ENCODE measurements at places on chromosomes 7 and 10.

- DNase-seq, result no peak
These were observed 10.8 kb downstream of the ANTXRL start for GRCh38 chr10:46297406-46298204.

GRCh38 chr10:73641328-73642060 lies at the start of gene MYOZ1:
MYOZ1 (minus strand) TSS chr10:73641474; CDS start chr10:73640017, 1,457 bp downstream.
- DNase-seq, result no peak

GRCh38 chr10:110609605-110610004 lies 34.5 kb upstream of the RBM20 start:
- DNase-seq, result no peak

DNA sequence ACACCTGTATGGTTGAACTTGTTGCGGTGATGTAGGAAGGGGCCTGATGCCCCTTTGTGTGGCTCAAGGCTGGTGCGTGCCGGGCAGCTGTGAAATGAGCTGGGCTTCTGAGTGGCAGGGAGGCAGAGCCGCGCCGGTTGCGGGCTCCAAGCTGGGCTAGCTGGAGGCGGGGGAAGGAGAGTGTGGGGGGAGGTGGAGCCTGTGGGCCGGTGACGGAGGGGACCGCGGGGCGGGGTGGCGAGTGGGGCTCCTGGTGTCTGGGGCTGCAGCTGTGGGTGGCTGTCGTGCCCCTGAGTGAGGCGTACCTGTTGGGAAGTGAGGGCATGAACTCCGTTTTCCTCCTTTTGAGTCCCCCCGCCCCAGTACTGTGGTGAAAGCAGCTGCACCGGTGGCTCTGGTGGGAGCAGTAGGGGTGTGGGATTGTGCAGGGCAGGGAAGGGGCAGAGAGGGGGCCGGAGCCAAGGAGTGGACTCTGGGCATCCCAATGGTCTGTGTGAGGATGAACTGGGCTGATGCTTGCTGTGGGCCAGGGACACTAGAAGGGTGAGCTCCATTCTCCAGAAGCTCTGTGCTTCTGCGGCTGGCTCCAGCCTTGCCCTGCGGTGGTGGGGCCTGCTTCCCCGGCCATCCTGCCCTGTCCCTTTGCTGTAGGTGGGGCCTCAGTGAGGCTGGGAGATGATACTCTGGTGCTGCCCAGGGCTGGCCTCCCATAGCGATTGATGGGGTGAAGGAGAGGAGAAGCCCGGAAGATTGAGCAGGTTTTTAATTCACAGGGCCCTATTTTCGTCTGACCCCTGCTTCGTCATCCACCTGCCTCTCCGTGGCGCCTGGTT lies 41.7 kb downstream of the INPP5A start:
- DNase-seq, result no peak

DNA sequence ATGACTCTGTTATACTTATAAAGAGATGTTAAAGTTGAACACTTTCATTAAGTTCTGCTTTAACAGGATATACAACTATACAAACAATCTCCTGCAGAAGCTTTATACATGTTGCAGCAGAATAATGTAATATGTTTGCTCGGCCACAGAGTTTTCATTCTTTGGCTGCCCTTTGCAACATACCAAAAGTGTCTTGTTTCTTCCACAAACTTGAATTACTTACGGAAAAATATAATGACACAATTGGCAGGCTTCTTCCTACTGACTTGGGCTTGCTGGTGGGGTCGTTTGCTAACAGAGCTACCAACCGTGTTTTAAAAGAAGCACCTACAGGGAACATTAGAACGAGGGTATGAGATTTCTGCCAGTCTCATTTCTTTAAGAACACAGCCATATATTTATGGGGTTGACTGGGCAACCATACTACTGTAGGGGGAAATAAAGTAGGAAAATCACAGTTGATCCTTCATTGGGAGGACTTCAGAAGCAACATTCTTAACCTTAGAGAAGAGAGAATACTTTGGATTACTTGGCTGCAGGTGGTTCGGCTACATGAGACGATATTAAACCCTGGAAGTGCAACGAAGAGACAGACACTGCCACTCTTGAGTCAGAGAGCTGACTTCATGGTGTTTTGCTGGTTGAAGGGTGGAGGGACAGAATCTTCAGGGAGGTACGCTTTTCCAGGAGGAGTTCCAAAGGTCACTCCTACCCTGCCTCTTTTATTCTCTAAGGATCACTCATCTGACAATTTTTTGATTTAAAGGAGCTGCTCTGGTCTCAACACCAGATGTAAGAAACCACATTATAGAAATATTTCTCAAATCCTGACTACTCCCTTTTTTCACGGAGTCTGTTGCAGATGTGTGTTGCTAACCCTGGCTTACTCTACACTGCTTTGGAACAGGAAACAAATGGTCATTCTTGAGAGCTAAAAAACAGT lies 123.9 kb downstream of the SEMA3C start:
- no peak for DNase-seq

GRCh38 chr10:87696922-87697745 lies 37.5 kb downstream of the PAPSS2 start:
- no peak for DNase-seq

DNA sequence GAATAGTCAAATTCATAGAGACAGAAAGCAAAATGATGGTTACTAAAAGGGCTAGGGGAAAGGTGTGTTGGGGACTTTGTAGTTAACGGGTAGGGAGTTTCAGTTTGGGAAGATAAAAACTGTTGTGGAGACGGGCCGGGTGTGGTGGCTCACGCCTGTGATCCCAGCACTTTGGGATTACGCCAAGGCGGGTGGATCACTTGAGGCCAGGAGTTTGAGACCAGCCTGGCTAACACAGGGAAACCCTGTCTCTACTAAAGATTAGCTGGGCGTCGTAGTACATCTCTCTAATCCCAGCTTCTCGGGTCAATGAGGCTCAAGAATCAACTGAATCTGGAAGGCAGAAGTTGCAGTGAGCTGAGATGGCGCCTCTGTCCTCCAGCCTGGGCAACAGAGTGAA lies 30.8 kb downstream of the KPNA7 start:
- DNase-seq, result no peak

DNA sequence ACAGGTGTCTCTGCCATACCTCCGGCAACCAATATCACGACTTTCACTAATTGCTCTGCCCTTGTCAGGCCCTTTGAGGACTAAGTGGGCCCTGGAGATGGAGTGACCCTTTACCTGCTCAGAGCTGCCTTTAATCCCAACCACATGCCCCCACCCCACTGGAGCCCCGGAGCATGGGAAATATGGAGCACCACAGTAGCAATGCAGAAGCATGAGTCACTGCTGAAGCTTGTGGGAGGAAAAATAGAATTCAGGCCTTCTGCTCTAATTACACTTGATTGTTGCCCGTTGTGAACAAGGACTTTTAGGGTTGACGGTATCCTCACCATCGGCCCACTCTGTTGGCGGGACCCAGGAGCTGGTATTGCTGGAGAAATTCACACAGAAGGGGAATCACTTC lies 52.5 kb upstream of the FRMD4A start:
- DNase-seq, result no peak

- DNase-seq, result peak; percentile 4
These were observed 86.4 kb upstream of the DGKB start for GRCh38 chr7:14988941-14989340.

DNA sequence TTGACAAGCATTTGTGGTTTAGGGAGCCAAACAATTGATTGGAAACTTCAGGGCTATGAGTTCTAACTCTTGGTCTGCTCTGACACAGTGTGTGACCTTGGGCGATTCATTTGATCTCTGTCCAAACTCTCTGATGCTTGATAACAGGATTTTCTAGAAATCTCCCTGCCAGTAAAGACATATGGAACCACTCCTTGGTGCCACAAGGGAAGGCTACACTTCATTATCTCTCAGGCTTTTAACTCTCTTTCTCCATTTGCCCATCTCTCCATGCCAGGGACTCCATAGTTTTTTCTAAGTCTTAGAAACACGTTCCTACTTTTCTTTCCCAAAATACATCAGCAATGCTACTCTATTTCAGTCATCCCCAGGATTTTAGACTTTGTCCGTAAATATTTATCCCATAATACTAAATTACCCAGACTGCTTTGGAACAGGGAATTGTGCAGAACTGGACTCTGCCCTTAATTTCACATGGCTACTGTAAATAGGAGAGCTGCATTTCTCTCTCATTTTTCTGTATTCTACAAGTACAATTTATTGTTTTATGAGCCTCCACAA lies 488.2 kb downstream of the SUGCT start:
- no peak for DNase-seq

- DNase-seq, result no peak
These were observed 58.3 kb downstream of the MALSU1 start for GRCh38 chr7:23357190-23358093.

DNA sequence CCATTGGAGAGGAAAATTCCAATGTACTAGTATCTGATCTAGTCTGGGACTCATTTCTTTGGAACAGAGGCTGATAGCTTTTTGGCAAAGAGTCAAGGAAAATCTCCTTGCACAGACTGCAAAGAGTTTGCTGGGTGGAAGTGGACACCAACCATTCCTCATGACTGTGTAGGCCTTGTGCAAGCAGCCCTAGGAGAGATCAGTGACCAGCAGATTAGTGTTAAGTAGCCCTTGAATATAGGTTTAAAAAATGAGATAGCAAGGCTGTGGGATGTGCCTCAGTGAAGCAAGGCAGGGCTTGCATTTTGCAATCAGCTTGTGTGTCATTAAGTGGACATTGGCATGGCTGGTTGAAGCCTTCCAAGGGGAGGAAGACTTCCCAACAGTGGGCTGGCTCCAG lies 341.6 kb downstream of the PLXNA4 start:
- no peak for DNase-seq

GRCh38 chr7:54397836-54398612 lies 144.2 kb upstream of the VSTM2A start:
- DNase-seq, result no peak

DNA sequence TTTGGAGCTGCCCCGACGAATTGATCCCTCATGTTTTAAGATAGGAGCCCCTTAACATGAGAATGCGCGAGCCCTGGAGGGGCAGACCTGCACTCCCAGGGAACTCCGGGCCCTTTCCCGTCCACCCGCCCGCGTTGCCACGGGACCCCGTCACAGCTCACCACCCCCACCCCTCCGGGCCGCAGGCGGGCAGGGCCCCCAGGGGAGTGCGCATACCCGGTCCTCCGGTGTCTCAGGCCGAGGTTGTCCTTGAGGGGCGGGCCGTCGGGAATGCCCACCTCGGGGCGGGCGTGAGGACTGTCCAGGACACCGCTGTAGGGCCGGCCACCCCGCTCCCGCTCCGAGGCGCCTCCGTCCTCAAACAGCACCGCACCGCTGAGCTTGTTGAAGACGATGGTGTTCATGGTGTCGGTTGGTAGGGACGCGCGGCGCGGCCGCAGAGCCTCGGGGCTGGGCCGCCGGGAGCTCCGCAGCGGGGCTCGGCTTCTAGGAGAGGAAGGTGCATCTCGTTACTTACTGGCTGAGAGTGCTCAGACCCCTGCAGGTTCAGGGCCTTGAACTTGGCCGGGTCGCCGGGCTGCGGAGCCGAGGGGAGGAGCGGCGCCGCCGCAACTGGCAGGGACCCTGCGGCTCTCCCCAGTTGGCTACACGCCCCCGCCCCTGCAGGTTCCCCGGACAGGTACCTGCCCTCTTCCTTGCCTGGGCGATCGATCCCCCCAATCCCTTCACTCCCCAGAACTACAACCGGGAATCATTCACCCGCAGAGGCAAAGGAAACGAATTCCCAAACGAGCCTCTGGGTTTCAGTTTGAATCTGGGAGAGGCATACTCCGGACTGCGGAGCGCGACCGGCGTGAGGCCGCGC lies 2.4 kb downstream of the MKX start:
- DNase-seq, result no peak

DNA sequence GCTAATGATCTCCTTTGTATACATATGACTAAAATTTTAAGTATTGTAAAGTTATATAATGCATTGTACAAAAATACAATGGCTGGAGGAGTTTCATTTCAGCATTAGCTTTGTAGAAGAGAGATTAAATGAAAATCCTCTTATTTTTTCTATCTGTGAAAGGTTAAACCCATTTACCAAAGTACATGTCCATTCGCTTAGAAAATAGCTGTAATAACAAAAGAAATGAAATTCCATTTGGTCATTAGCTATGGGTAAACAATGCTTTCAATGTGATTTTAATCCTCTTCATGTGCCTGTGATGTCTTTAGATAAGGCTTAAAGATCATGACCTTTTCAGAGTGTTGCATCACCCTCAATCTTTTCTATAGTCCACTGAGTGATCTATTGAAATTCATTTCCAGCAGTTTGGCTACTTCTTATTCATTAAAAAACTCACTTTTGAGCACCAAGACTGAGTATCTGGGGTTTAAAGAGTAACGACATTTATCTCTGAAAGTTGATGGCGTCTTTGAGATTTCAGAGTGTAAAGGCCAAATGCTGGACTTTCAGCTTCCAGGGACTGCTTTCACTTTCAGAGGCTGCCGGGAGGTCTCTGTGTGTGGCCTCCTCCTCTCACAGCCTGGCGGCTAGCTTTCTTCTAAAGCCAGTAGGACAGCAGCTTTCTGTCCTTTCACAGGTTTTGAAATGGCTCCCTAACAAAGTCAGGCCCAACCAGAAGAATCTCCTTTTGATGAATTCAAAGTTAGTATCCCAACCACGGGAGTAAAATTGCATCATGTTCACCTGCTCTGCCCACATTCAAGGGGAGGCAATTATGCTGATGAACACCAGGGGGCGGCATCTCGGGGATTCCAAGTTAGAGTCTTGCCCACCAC lies 701.4 kb upstream of the COBL start:
- DNase-seq, result no peak

- no peak for DNase-seq
These were observed 59.7 kb downstream of the NRBF2 start for GRCh38 chr10:63192826-63193225.

GRCh38 chr7:154912871-154913637 lies 89.9 kb downstream of the PAXIP1 start:
- no peak for DNase-seq

DNA sequence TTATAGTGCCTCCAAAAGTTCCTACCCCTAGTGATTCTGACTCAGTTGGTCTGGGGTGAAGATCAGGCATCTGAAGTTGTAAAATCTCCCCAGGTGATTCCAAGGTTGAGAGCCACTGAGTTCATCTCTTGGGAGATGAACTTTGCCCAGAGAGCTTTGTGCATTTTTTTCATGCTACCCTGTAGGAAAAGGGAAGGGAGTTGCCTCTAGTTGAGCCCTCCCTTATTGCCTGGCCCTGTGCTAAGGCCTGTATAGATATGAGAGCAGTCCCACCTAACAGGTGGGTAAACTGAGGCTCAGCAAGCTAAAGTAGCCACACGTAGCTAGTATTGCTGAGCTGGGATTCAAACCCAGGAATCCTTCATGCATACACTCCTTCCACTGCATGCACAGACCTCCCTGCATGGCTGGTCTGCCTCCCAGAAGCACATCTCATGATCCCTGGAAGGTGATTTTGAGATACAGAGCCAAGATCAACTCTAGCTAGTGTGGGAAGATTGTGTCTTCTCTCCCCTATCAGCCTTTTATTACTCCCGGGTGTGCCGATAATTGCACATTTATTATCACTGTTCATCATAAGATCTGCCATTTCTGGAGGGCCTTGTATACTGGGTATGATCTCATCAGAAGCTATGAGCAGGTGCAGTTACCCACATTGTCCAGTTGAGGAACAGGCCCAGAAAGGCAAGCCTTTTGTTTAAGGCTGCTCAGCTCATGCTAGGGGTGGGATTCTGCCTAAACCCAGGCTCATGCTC lies 47.0 kb downstream of the TBATA start:
- DNase-seq, result no peak
